Small intestine (tissue), 16 donors: ENCODE measurements at places on chromosomes 1 and 21.

DNA sequence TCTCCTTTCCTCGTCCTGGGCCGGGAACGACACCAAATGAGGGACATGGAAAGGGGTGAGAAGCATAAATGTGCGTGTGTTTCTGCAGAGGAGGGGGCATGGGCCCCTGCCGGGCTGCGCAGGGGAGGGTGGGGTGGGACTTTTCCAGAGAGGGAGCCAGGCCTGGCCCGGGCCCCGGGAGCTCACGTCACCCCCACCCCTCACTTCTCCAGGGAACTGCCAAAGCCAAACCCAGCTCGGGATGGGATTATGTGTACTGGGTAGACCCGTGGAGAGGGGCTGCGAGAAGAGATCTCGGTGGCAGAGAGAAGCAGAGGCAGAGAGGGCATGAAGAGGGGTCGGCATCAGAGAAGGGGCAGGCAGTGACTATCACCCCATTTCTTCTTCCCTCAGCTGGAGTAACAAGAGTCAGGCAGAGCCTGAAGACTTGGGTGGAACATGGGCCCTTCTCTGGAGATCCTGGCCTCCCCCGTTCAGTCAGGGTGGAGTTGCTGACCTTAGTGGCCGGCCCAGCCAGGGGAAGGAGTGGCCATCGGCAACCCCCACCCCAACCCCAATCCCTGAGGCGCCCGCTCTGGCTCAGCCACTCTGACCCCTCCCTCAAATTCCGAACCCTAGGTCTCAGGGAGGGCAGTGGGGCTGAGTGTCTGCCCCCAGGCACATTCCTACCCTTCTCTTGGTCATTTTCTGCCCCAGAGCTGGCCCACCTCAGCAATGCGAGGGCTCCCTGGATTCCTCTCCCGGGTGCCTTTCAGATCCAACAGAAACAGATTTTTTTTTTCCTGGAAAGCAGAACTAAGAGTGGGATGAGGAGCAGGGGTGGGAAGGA is 1.2 kb downstream of the ADAMTSL4 start:
- DNase-seq, result no peak

DNA sequence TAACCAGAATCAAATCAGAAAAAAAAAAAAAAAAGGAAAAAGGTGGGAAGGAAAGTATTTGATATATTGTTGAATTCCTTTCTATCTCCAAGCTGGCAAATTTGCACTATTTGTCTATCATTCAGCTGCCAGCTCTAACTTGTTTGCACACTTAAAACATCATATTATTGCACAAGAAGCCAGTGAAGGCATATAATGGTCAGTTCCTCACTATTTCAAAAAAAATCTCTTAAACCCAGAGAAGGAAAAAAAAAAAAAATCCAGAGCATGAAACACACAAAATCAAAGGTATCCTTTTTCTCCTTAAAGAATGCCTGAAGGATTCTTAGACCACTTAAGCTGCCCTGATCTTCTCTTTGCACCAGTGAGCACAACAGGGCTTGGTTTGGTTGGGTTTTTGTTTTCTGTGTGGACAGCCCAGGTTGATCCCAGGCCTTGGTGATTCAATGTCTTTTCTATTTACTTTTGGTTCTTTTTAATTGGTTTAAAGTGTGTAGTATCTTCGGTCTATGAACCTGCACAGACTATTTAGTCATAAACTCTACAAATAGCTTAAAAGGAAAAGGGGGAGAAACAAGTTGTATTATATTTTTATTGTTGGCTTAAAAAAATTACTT is 40.2 kb downstream of the DUSP10 start:
- no peak for DNase-seq

- no peak for DNase-seq
Measured at GRCh38 chr1:112371775-112372174, 24.2 kb upstream of the CTTNBP2NL start.

- DNase-seq, result no peak
Measured at GRCh38 chr21:40706806-40707655, 139.9 kb downstream of the DSCAM start.

DNA sequence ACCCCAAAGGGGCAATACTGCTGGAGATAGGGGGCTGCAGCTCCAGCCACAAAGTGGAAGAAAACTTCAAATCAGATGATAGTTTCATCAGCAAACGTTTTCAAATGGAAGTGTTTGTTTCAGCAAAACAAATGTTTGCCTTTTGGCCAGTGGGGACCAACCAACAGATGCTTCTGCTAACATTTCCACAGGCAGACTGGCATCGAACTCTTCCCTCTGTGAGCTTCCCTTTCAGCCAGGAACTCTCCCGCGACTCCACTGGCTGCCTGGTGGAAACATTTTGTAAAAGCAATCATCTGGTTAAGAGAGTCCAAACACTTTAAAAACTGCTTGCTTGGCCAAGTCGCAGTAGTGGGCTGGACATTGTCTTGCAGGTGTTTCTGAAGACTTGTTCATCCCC is 30.7 kb downstream of the CENPF start:
- no peak for DNase-seq

DNA sequence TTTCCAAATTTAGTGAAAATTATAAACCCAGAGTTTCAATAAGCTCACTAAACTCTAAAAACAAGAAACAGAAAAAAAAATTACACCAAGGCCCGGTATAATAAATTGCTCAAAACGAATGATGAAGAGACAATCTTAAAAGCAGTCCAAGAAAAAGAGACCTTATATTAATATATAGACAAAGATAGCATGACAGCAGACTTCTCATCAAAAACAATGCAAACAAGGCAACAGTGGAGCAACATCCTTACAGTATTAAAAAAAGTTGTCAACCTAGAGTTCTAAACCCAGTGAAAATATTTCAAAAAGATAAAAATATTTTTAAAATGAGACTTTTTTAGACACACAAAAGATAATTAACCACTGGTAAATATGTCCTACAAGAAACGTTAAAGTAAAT is 46.7 kb downstream of the KIFAP3 start:
- no peak for DNase-seq

GRCh38 chr1:20370698-20371097 is 80.0 kb downstream of the VWA5B1 start:
- DNase-seq, result no peak

GRCh38 chr1:177950506-177950905 is 19.4 kb downstream of the SEC16B start:
- no peak for DNase-seq

DNA sequence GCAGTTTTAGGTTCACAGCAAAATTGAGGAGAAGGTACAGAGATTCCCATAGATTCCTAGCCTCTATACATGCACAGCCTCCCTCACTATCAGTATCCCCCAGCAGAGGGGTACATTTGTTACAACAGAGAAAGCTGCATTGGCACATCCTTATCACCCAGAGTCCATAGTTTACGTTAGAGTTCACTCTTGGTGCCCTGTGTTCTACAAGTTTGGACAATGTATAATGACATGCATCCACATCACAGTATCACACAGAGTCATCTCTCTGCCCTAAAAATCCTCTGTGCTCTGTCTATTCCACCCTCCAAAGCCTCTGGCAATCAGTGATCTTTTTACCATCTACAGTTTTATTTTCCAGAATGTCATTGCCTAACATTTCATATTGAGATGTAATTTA is 22.3 kb upstream of the RGS16 start:
- DNase-seq, result peak; percentile 56

- DNase-seq, result no peak
Measured at GRCh38 chr1:172246521-172247390, 173.7 kb upstream of the C1orf105 start.

GRCh38 chr21:42921927-42922326 is 3.5 kb downstream of the ERVH48-1 start:
- DNase-seq, result no peak

GRCh38 chr1:203349773-203350524 is 973 bp downstream of the FMOD start:
- DNase-seq, result no peak

DNA sequence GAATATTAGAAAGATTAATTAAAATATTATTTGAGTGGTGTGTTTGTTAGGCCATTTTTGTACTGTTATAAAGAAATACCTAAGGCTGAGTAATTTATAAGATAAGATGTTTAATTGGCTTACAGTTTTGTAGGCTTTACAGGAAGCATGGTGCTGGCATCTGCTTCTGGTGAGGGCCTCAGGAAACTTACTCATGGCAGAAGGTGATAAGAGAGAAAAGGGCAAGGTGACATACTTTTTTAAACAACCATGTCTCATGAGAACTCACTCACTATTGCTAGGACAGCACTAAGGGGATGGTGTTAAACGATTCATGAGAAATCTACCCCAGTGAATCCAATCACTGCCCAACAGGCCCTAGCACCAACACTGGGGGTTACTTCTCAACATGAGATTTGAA is 56.7 kb upstream of the RGS21 start:
- DNase-seq, result no peak

DNA sequence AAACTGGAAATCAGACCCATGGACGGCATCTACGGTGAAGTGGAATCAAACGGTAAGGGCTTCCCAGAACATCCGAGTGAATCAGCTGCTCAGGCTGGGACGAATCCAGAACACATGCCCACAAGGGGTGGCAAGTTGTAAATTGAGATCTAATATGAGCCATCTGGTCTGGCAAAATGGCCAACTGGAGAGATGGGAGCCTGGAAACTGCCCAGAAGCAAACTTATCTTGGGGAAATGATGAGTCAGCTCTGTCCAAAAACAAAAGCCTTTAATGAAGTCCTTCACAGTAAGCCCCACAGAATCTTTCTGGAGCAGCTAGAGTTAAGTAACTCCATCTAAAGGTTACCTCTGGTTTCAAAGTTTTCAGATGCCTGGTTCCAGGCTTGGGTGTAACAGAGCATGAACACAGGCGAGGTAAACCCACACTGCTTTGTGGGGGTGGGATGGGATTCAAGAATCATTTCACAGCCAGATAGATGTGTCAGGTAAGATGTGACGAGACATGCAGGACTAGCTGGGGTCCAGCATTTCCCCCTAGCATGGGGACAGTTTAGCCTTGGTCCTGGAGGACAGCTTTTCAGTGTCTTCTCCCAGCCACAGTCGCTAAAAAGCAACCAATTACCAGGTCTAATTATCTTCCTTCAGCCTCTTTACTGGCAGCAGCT is 10.5 kb upstream of the SRP9 start:
- no peak for DNase-seq

- peak; percentile 63 for DNase-seq
Measured at GRCh38 chr1:17335821-17336710, 28.1 kb downstream of the PADI4 start.

GRCh38 chr1:175319912-175320230 is 127.3 kb upstream of the KIAA0040 start:
- DNase-seq, result no peak

DNA sequence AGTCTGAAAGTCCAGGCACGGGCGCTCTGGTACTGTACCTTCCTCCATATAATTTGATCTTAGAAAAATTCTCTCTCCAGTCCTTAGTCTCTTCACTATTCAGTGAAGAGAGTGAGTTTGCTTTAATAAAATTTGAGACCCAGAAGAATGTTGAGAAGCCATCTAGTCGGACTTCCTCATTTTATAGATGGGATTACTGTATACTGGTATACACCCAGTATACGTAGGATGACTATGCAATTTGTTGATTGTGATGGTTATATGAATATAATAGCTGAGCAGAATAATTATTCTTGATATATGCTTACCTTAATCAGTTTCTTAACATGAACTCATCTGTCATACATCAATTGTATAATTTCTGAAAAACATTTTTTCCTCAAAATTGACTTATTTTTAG is 328.0 kb upstream of the B3GALT2 start:
- DNase-seq, result no peak

DNA sequence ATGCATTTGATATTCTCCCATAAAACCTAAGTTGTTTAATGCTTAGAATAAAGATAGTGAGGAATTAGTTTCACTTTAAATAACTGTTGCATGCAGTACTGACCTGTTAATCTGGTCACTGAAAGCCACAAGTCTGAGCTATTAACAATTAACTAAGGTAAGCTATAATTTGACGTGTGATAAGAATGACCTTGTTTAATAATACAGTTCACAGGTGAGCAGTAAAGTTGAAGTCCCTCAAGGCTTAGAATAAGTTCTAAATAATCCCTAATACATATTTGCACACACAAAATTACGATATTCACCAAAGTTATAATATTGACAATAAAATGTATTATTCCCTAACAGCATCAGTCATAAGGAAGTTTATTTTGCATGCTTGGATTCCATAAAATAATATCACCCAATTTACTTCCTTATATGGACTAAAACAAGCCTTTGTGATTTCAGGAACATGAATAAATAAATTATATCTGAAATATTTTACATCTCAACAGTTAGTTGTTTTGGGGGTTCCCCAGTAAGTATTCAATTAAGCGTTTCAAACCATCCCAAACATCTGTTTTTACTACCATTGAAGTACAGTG is 70.6 kb upstream of the CHRM3 start:
- DNase-seq, result peak; percentile 72

DNA sequence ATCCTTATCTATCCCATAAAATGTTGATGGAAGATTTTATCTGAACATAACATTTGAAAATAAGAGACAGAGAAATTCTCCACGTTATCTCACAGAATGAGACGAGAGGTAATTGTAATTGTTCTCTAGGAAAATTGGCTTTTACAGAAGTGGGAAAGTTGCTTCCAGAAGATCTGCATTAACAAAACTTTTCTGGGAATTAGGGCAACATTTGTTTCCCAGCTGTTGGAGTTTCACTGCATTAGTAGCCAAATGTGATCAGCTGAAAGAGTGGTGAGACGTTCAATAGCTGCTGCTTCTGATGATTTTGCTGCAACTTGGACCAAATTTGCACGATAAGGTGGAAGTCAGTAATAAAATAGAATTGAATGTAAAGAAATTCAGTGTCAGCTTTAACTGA is 7.6 kb downstream of the CHODL start:
- DNase-seq, result no peak

DNA sequence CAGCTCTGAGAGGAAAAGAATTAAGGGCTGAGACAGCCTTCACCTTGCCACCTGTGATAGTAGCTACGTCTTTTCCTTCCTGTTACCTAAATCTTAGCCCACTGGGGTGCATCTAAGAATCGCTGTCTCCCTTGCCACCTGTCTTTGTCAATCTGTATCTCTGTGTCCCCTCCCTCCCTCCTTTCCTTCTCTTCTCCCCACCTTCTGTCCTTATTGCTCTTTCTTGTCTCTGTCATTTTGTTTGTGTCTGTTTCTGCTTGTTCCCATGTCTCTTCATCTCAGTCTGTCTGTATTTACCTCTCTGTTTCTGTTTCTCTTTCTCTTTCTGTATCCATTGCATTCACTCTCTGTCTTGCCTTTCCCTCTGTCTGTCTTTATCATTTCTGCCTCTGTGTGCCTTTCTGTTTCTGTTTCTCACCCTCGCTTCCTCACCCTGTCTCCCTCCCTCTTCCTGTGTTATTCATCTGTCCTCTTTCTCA is 30.2 kb downstream of the SLC22A15 start:
- DNase-seq, result peak; percentile 16
